ENCODE measurements at places on chromosomes 12 and 14.

DNA sequence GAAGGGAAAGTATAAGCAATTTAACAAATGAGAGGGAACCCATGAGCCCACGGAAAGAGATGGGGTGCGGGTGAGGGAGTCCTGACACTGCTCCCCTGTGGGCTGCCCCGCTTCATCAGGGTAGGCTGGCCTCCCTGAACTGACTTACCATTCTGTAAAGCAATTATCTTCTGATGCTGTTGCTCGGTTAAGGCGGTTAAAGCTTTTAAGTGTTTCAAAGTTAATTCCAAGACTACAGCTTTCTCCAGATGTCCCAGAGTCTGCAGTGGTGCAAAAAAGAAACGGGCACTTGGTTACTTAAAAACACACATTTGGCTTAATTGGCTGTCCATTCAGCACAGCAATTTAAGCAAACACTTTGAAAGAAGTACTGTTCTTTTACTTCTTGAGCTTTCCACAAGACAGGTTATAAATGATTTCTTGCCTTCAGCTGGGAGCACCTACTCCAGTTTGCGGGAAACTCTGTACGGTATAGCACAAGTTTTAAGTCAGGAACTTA is 1.3 kb downstream of the BHLHE41 start:
- DNase-seq, result no peak

DNA sequence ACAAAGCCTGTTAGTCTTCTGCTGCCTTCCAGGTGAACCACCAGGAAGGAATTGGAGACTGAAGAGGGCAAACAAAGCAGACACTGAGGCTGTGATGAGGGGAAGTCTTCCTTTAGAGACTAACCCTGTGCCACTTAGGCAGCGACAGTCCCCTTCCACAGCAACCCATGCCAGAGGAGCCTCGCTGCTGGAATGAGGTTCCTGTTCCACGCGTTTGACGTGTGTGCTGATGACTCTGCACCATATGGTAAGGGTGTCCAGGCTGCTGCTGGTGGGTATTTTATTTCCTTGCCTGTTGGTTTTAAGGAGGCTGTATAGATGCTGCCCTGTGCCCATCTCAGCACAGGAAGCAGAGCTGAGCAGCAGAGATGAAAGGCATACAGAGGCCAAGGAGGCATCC is 361.9 kb upstream of the FKBP4 start:
- no peak for DNase-seq

DNA sequence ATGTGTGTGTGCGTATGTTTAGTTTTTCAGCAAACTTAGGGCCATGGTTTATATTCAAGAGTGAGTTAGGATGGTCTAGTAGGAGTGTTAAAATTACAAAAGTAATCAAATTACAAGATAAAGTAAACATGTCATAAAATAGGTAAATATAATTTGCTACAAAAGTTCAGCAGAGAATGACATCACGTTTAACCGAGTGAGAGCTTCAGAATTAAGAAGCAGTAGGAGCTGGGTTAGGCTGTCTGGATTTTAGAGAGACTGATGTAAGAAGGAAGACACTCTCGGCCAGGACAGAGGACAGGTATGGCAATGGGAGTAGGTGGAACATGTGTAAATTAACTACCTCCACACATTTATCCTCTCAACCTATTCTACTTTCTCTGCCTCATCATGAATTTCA is 11.6 kb upstream of the MGST1 start:
- DNase-seq, result no peak

- DNase-seq, result peak; percentile 59
These were observed 56.1 kb upstream of the DYRK2 start for GRCh38 chr12:67592228-67593011.

DNA sequence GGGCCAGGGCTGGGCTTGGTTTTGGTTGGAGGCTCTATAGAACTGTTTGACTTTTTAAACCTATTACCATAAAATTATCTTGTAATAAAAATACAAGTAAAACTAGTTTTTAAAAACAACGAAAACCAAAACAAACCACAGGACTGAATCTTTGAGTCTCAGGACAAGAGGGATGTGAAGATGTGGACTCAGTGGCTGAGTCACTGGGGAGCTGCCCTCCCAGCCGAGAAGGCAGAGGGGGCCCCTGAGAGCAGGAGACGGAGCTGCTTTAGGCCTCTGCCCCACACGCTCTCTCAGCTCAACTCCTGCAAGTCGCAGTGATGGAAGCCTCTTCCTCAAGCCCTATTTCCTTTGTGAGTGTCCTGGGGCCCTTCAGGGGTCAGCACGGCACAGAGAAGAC is 59.0 kb downstream of the CDC42BPB start:
- DNase-seq, result peak; percentile 18

- DNase-seq, result no peak
These were observed 228.7 kb upstream of the CRY1 start for GRCh38 chr12:107322063-107322462.

GRCh38 chr14:32938719-32939253 is at the start of gene NPAS3:
NPAS3 (plus strand) TSS chr14:32938879.
- DNase-seq, result peak; percentile 26

GRCh38 chr12:78712834-78713481 is 151.6 kb upstream of the SYT1 start:
- DNase-seq, result no peak

- no peak for DNase-seq
These were observed 28.3 kb downstream of the VCPKMT start for GRCh38 chr14:50088117-50088515.

DNA sequence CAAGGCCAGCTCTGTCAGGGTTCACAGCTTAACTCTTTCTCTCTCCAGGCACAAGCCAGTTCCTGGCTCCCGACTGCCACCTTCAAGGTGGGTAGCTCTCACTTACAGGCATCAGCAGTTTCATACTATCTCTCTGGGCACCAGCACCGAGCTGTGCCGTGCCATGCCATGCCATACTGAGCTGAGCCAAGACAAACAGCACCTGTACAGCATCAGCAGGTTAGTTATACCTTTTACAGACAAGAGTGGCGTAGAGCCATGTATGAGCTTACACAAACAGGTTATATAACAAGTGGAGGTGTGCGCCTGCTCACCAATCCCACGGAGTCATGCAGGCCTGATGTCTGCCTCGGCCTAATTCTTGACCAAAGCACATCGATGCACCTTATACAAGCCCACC is 1098.7 kb downstream of the AACS start:
- DNase-seq, result no peak

GRCh38 chr12:32970465-32971110 is 74.0 kb upstream of the PKP2 start:
- DNase-seq, result no peak

GRCh38 chr14:55578511-55578910 is 1.5 kb upstream of the KTN1 start:
- no peak for DNase-seq

DNA sequence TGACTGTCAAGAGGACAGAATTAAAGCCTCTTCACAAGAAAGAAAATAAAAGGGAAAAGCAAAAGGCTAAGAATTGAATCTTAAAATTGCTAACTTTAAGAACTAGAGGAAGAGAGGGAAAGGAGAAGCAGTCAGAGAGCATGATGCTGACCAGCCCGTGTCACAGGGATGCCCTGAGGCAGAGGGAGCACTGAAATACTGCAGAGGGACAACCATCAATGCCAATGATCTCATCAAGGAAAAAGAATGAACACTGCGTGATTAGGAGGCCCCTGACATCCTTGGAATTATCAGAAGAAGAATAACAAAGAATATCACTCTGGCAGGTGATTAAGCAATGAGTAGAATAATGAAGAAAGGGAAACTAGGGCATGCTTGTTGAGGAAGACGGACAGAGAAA is 252.2 kb upstream of the GRIP1 start:
- no peak for DNase-seq

DNA sequence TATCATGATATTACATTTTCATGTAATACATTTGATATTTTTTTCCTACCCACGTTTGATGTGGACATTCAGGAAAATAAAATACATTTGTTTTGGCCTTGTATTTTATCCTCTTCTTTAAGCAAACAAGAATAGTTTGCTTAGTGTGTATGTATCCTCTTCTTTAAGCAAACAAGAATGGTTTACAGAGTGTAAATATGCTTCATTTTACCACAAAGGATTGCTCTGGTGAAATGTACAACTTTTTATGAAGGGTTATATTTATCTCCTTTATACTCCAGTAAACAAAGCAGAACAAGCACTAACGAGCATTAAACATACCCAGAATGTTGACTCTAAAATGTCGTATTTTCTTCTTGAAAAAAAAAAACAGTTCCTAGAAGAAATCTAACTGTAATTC is 244.7 kb downstream of the KCNH5 start:
- no peak for DNase-seq

- DNase-seq, result no peak
These were observed 1.6 kb downstream of the KRT71 start for GRCh38 chr12:52551216-52551865.

- no peak for DNase-seq
These were observed 50.8 kb upstream of the ZDHHC17 start for GRCh38 chr12:76713130-76713529.

- no peak for DNase-seq
These were observed 14.8 kb upstream of the NFYB start for GRCh38 chr12:104152685-104153241.

DNA sequence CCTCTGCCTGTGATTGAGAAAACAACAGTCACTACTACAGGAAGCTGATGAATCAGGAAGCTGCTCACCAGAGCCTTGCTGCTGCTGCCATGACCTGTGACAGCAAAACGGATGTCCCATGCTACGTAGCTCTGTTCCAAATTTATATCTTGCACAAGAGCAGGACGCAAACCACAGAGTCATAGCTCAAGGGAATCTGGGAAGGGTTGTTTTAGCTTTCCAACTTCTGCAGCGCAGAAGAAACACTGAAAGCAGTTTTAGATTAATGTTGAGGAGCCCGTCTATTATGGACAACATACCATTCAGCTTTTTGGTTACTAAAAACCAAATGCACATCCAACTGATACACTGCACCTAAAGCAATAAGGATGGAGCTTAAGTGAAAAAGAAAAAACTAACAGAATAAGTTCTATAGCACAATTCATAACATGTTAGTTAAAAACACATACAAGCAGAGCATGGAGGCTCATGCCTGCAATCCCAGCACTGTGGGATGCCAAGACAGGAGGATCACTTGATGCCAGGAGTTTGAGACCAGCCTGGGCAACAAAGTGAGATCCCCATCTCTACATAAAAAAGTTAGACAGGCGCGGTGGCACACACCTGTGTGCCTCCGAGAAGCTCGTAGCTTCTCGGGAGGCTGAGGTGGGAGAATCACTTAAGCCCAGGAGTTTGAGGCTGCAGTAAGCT is 1.7 kb upstream of the ANKRD33 start:
- peak; percentile 95 for DNase-seq

DNA sequence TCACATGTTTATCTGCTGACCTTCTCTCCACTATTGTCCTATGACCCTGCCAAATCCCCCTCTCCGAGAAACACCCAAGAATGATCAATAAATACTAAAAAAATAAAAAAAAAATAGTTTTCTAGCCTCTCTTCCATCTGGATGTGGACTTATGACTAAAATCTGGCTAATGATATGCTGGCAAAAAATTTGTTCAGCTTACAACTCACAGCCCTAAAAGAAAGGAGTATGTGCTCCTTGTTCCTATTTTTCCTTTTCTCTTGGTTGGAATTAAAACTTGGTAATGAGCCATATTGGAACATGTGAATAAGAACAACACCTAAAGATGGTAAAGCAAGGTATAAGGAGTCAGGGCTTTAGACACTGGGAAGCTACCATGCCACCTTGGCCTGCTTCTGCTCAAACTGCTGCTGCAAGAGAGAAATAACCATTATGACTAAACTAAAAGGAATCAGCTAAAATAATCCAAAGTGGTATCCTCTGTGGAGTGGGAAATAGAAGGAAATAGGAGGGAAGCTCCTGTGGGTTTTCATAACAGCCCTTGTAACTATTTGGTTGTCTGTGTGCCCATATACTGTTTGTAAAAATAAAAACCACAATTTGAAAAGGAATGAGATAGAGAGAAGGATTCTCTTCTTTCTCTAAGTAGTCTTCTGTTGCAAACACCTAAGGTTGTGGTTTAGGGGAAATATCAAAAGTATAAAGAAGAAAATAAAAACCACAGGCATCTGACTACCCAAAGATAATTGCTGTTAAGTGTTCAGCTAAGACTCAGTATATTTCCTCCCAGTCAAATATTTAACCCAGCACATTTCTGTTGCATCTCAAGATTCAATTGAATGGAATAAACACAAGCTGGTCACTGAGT is 53.8 kb downstream of the SDR9C7 start:
- peak; percentile 25 for DNase-seq

GRCh38 chr14:59313144-59313651 is 124.7 kb downstream of the DAAM1 start:
- DNase-seq, result no peak

DNA sequence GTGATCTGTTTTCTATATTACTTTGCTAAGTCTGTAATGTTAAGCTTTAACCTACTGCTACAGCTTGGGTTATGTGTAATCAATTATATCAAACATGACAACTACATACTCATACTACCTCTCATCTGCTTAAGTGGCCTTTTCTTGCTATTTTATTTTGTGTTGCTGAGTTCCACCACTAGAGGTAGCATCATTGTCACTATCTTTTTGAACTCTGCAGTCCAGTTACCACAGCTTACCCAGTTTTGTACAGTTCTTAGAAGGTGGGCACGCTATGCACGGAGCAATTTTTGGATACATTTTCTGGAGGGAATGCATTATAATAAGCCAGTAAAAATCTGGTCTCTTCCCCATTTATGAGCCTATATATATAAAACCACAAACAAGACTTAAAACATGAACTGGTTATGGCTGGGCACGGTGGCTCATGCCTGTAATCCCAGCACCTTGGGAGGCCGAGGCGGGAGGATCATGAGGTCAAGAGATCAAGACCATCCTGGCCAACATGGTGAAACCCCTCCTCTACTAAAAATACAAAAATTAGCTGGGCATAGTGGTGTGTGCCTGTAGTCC is 48.5 kb downstream of the SAV1 start:
- DNase-seq, result peak; percentile 51

DNA sequence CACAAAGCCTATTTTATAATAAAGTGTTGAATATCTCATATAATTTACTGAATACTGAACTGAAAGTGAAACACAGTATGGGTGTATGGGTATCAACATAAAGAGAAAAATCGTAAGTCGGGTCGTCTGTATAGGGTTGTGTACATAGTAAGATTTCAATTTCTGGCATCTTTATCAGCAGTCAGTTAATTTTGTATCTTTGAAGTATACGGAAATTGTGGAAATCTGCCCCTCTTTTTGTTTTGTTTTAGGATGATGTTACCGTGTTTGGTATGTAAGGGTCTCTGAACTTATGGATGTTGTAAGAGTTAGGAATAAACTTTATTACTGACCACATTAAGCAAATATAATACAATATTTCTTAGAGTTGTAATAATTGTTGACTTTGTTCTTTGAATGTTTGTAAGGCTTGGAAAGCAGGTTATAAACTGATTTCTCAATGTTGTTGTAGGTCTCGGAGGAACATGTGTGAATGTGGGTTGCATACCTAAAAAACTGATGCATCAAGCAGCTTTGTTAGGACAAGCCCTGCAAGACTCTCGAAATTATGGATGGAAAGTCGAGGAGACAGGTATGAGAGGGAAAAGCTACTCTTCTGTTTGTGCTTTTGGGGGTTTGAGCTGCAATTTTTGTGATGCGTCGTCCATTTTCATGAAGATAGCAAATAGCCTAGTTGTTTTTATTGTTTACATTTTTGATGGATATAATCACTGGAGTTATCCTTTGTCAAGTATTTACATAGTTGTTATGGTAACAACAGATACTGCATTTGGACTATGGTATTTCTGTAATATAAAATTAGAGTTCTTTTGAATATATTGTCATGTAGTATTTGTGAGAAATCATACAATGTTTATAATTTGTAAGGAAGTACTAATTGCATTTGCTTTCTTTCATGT is 12.0 kb downstream of the EID3 start:
- DNase-seq, result no peak

GRCh38 chr12:125254856-125255255 is 189.6 kb downstream of the AACS start:
- DNase-seq, result no peak

GRCh38 chr14:22824711-22825359 is 4.9 kb upstream of the MRPL52 start:
- DNase-seq, result peak; percentile 94
